ENCODE measurements at places on chromosomes 7 and 10.

DNA sequence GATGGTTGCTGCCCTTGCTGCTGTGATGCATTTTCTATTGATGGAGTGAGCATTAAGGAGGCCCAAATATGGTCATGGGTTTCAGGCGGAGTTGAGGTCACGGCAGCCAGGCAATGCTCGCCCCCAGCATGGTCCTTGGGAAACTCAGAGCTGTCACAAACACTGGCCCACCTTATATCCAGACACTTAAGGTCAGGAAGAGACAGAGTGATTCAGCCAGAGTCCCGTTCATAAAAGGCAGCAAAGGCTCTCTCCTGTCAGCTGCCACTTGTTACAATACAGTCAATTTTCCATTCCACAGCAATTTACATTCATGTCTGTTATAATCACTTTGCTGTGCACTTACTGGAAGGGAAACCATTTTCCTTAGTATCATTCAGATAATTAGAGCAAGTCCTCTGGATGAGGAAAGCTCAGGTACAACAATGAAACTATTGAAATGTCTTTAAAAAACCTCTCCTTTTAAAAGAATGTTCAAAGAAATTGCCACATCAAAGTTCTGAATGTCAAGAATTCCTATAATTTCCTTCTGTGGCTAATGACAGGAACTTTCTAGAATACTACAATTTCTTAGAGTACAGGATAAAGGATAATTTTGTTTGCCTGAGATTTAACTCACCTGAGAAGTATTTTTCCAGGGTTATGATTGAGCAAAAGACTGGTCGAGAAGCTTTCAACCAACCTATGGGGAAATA, 14.8 kb upstream of the ANKRD1 start:
- no peak for DNase-seq

DNA sequence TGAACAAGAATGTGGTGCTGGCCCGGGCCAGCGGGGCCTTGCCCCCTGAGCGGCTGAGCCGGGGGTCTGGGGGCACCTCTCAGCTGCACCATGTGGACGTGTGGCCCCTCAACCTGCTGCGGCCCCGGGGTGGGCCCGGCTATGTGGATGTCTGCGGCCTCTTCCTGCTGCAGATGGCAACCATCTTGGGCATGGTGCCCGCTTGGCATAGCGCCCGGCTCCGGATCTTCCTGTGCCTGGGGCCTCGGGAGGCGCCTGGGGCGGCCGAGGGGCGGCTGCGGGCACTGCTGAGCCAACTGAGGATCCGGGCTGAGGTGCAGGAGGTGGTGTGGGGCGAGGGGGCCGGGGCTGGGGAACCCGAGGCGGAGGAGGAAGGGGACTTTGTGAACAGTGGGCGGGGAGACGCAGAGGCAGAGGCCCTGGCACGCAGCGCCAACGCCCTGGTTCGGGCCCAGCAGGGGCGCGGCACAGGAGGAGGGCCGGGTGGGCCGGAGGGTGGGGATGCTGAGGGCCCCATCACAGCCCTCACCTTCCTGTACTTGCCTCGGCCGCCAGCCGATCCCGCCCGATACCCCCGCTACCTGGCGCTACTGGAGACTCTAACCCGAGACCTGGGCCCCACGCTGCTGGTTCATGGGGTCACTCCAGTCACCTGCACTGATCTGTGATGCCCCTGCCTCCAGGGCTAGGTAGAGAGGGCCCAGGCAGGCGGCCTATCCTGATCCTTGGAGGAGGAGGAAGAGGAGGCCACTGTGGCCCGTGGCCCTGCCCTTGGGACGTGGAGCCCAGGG, 1.1 kb upstream of the TRIP6 start:
- DNase-seq = no peak

DNA sequence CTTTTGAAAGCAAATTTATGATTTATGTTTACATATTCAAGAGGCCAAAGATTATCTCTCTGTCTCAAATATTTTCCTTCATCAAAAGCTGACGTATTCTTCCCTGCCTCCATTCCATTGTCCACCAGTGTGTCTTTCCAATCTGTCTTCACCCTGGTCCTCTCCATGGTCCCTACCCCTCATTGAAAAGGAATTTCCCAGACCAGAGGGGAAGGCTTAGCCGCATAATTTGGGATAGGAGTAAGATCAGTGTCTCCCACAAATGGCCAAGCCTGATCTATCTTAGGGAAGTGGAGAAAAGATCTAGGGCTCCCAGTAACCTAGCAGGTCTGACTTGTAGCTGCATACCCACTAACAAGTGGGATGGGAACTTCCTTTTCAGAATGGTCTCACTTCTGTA, 46.3 kb upstream of the ZNF800 start:
- DNase-seq = no peak

DNA sequence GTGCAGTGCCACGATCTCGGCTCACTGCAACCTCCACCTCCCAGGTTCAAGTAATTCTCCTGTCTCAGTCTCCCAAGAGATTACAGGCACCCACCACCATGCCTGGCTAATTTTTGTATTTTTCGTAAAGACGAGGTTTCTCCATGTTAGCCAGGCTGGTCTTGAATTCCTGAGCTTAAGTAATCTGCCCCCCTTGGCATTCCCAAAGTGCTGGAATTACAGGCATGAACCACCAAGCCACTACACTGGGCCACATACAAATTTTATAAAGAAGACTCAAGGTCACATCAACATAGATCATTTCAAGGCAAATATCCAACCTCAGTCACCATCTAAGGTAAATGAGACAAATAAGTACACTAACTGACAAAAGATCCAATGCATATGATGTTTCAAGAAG, 32.1 kb downstream of the IGF2BP3 start:
- DNase-seq = no peak

GRCh38 chr7:17991866-17992648, 35.6 kb downstream of the PRPS1L1 start:
- no peak for DNase-seq

DNA sequence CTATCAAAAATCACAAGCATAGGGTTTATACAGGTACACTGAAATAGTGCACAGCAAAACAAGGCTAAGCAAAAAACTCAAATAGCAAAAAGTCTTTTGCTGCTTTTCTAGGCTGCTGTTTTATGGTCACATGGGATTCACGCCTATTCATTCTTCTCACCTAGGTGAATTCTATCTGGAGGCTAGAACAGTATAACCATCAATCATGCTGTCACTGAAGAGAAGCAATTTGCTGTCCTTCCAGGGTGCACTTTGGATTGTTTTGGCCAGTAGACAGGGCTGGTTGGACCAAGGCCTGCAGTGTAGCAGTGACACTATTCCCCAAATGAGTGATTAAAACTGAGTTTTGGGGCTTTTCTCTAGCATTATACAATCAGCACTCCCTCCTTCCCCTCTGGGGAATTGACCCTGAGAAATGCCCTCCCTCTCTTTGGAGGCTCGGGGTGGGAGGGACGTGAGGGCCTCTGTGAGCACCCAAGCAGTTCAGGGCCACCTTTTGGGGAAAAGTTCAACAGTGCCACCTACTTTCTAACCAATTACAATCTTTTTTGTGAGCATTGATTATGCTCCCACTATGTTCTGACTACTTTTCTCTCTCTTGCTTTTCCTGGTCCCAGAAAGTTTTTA, 16.2 kb upstream of the SND1 start:
- no peak for DNase-seq

GRCh38 chr10:80136134-80136571, 3.6 kb downstream of the PLAC9 start:
- peak; percentile 84 for DNase-seq

- no peak for DNase-seq
These were observed 46.1 kb upstream of the SEPTIN7 start for GRCh38 chr7:35754741-35755140.

GRCh38 chr7:133827707-133828623, 299.2 kb upstream of the LRGUK start:
- DNase-seq = no peak
